ENCODE measurements at places on chromosomes 5 and 9.

GRCh38 chr9:34392511-34392910 is 15.8 kb upstream of the MYORG start:
- no peak for DNase-seq

DNA sequence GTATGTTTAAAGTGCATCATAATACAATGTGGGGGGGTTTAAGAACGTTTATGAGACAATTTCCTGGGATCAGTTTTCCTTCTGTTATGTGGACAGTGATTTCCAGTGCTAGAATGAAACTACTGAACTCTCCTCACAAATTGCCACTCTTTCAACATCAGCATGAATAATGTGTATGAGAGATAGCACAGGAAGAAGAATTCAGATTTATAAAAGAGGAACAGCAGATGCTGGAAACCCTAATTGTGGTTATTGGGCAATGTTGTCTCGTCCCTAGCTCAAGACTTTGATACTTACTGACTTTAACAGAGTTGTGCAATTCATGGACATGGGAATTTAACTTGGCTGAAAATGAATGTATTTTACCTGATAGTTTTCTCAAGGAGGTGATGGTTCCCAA is 410.8 kb upstream of the MEF2C start:
- DNase-seq = no peak

DNA sequence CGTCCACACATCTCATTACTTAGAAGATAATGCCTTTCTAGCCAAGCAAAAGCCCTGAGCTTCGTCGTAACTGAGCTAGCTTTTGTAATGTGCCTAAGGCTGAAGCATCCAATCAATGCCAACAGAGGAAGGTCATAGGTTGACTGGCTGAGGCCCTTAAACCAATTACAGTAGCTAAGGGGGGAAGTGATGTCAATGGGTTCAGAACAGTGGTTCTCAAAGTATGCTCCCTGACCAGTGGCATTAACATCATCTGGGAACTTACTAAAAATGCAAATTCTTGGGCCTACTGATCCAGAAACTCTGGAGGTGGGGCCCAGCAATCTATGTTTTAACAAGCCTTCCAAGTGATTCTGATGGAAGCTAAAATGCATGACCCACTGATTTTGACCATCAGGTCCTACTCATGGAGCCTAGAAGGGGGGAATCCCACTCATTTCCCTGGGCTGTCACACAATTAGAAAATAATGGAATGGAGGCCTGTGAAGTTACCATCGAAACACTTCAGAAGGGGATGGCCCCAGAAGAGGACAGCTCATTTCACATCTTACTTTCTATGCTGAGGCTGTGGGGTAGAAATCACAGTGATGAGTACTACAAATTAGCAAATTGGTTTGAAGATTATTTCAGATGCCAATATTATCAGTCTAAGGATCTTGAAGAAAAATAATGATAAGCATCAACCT is 4.8 kb upstream of the VLDLR start:
- no peak for DNase-seq

DNA sequence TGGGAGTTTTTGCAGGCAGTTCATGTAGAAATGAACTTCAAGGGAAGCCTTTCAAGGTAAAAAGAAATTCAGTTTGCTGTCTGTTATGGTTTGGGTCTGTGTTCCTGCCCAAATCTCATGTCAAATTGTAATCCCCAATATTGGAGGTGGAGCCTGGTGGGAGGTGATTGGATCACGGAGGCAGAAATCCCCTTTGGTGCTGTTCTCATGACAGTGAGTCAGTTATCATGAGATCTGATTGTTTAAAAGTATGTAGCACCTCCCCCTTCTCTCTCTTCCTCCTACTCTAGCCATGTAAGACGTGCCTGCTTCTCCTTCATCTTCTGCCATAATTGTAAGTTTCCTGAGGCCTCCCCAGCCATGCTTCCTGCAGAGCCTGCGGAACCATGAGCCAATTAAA is 341.4 kb downstream of the ARHGEF28 start:
- DNase-seq = no peak

GRCh38 chr5:103646698-103647614 is 84.4 kb upstream of the NUDT12 start:
- no peak for DNase-seq

GRCh38 chr9:112422417-112423148 is 42.7 kb downstream of the HSDL2 start:
- DNase-seq = no peak

GRCh38 chr5:71662381-71662780 is 56.7 kb upstream of the CARTPT start:
- DNase-seq = no peak

DNA sequence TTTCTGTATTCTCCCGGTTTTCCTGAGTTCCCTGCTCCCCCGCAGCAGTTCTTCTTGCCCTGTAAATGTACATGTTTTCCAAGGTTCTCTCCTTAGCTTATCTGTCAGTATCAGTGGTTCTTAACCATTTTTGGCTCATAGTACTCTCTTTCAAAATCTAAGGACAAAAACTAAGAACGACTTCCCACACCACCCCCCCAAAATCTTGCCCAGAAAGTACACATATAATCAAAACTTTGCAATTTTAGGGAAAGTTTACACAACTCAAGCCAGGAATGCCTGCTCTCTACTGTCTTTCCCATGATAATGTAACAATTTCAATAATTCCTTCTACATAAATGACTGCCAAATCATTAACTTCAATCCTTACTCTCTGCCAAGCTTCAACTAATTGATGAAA is 4.5 kb downstream of the DCAF12 start:
- no peak for DNase-seq

- no peak for DNase-seq
Observed at GRCh38 chr5:113770648-113771047, 257.2 kb downstream of the YTHDC2 start.

All from activated CD4-positive, CD25-positive, alpha-beta regulatory T cell treated with anti-CD3 and anti-CD28 coated beads, Interleukin-2, amount 50 U/mL, for 72 hours (primary cell).